ENCODE measurements at places on chromosomes 13 and 19.

- no peak for DNase-seq
Measured at GRCh38 chr13:81001828-81002385, 661.0 kb upstream of the SPRY2 start.

GRCh38 chr19:18895824-18896341, at the start of gene CERS1:
Gene CERS1, minus strand, starts transcription at chr19:18896158. Its CDS starts 86 bp downstream, at chr19:18896072.
- DNase-seq = no peak

DNA sequence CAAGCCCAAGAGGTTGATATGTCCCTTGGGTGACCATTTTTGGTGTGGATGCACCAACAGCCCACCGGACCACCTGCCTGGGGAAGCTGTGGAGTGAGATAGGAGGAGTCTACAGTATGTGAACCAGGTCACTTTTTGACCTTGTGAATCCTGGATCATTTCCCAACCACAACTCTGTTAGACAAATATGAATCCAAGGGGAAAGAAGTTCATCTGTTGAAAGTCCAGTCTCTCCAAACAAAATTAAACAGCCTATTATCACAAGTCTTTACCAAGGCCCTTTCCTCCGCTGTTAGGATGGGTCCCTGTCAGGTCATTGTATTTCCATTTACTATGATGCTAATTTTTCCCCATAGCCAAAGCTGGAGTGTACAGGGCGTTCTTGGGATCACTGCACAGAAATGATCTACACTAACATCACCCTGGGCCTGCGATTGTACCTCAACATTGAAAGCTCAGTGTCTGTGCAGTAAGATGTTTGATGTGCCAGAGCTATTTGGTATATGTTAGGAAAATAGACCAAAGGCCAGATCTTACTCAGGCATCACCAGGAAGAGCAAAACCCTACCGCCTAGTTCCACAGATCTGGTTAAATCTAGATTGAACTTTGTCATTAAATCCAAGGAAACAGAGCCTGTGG, 117.1 kb downstream of the STARD13 start:
- DNase-seq = no peak

- no peak for DNase-seq
Measured at GRCh38 chr13:45863709-45864590, 12.4 kb upstream of the SIAH3 start.

DNA sequence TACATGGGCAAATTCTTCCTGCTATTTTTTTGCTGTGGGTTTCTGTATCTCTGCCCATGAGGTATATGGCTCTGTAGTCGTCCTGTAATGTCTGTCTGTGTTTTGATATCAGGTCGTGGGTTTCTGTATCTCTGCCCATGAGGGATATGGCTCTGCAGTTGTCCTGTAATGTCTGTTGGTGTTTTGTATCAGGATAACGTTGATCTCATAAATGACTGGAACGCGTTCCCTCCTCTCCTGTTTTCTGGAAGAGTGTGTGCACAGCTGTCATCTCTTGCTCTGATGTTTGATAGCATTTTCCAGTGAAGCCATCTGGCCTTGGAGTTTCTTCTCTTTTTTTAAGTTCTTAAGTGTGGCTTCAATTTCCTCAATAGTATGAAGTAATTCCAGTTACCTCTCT, 57.2 kb downstream of the SOX1 start:
- no peak for DNase-seq

DNA sequence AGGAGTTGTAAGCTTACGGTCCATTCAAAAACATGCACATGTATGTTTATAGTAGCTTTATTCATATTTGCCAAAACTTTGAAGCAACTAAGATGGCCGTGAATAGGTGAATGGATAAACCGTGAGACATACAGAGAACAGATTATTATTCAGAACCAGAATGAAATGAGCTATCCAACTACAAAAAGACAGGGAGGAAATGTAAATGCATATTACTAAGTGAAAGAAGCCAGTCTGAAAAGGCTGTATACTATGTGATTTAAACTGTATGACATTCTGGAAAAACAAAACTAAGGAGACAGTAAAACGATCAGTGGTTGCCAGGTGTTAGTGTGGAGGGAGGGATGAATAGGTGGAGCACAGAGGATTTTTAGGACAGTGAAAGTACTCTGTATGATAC, 19.9 kb downstream of the NDFIP2 start:
- DNase-seq = no peak

DNA sequence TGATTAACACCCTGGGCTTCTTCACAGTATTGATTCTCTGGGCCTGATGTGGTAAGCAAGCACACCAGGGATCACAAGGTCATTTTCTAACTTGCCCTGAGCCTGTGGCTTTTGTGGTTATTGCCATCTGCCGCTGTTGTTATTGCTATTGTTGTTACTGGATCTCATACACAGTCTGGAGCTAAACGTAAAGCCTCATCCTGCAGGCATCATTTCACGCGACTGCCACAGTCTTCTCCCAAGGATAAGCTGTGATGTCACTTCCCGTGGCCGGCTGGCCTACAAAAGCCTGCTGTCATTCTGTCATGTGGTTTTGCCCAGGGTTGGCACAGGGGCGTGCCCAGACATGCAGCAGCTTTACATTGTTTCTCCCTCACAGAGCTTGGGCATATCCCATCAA, 154.0 kb upstream of the GPR12 start:
- DNase-seq = no peak

- no peak for DNase-seq
Measured at GRCh38 chr19:45137179-45137761, 23.5 kb downstream of the NKPD1 start.

- DNase-seq = no peak
Measured at GRCh38 chr19:42683917-42684513, 56.3 kb downstream of the PSG3 start.

Data from cortex of kidney (tissue), 1 donor.